Stimulated activated naive B cell treated with anti-CD40 and anti-IgM and Interleukin-4, amounts not matched to agents 10 μg/mL and 1 μg/mL and 100 μg/mL, for 72 hours (primary cell): ENCODE measurements at places on chromosomes 6 and 20.

- DNase-seq = no peak
These were observed 153.2 kb downstream of the AIG1 start for GRCh38 chr6:143213859-143214376.

DNA sequence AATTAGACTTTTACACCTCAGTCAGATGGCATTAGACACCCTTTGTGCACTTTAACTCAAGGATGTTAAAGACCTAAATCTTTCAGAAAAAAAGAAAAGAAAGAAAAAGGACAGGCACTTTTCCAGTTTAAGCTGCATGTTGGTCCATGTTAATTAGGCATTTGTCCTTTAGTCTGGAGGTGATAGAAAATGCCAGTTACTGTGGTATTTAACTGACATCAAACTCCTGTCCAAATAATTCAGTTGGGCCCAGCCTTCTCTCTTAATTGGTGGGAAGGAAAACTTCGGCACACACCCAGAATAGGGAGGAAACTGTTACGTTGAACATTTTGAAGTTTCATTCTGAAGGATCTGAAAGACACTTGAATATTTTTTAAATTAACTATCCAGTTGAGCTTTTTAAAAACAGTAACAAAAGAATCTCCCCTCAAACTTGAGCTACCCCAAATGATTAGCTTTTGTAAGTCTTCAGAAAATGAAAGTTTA, 30.3 kb downstream of the RREB1 start:
- DNase-seq = no peak

GRCh38 chr6:56863366-56863765, 91.5 kb upstream of the BEND6 start:
- no peak for DNase-seq

- DNase-seq = peak; percentile 1
These were observed 1097.8 kb downstream of the KIF16B start for GRCh38 chr20:15475483-15475882.

DNA sequence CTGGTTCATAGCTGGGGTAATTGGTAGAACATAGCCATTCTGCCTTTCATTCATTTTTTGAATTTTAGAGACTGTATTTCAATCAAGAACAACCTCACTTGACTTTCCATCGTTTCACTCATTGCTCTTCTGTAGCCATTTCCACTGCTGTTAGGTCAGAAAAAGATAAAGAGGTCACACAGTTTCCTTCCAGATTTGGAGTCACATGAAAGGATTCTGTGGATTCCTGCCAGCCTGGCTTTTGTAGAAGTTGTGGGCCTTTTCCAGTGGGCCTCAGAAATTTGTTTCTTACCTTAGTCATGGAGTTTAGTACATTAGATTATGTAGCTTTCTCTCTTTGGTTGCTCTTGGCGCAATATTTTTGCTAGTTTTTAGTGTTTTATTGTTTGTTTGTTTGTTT, 157.8 kb downstream of the SASH1 start:
- no peak for DNase-seq

- DNase-seq = no peak
These were observed 58.9 kb downstream of the RREB1 start for GRCh38 chr6:7166410-7167293.

- no peak for DNase-seq
These were observed 439.6 kb upstream of the PTCHD4 start for GRCh38 chr6:48550603-48551002.

DNA sequence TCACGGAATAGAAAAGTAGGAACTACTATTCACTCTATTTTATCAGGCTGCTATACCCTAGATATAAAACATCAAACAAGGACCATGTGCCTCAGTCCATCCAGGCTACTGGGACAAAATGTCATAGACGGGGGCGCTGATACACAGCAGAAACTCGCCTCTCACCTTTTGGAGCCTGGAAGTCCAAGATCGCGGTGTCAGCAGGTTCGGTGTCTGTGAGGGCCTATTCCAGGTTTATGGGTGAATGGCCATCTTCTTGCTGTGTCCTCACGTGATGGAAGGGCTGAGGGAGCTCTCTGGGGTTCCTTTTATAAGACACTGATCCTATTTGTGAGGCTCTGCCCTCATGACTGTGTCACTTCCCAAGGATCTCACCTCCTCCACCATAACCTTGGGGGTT, 89.5 kb downstream of the DLL1 start:
- DNase-seq = no peak

DNA sequence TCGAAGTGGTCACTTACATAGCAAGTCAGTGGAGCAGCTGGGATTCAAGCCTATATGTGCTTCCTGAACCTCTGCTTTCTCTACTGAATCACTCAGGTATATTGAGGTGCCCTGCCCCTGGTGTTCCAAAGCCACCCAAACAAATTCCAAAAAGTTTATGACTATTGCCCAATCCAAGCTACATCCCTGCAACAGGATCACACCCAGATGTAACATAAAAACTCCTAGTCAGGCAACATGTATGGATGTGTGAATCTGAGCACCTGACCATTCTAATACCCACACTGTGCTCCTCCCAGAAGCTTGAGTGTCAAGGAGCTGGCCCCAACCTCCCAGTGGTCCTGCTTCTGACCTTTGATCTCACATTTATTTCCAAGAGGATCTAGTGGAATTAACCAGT, 39.5 kb upstream of the SIRPA start:
- no peak for DNase-seq

DNA sequence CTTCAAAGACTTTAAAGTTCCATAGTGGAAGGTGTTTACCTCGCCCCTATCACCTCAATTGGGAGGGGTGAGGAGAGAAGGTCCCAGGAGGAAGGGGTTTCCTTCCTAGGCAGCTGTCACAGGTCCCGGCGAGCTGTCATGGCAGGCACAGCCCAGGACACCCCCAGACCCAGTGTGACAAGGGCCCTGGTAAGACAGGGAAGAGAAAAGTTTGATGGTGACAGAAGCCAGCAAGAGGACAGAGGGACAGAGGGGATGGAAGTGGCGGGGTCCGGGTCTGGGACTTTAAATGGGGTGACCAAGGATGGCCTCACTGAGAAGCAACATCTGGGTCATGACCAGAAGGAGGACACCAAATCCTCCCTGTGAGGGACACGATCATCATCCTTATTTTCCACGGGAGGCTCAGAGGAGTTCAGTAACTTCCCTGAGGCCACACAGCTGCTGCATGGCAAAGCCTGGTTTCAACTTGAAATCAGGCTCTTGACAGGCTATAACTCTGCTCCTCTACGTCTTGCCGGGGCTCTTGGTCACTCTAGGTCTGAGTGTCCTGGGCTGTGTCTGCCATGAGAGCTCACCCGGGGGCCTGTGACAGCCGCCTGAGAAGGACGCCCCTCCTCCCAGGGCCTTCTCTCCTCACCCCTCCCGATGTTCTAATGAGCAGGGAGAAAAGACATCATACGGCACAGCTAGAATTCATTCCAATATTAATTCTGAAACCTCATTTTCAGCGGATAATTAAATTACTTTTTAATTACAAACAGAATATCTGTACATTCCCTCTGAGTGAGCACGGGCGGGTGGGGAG, 222.2 kb downstream of the PREX1 start:
- DNase-seq = no peak

DNA sequence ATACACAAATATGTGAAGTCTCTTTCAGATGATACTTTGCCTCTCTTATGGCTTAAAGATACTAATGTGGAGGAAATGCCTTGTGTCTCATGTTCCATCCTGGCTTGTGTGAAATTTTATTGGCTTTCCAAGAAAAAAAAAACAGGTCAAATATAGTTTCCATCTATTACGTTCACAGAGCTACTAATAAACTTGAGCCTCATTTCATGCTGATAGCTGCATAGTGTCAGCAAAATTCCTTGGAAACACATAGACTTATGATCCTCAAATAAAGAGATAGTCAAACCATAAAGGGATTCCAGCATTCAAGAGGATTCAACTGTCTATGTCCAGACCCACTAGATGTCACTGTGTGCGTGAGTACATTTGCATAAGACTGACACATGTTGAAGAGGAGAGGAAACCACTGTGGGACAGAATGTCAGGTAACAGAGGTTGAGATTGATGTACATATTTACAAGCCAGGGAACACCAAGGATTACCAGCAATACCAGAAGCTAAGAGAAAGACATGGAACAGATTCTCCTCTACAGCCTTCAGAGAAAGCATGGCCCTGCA, 266.6 kb downstream of the COL12A1 start:
- no peak for DNase-seq

DNA sequence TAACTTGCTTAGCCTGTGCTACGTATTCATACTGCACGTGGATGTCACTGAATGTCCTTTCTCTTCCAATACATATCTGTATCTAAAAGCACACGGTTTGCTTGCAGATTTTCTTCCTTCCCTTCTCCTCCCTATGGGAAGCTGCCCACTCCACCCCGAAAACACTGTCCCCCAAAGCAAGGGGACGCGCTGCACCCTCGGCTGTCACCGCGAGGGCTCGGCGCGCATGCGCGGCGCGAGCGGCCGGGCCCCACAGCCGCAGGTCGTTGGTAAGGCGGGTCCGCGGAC, 659 bp downstream of the TMX4 start:
- no peak for DNase-seq

DNA sequence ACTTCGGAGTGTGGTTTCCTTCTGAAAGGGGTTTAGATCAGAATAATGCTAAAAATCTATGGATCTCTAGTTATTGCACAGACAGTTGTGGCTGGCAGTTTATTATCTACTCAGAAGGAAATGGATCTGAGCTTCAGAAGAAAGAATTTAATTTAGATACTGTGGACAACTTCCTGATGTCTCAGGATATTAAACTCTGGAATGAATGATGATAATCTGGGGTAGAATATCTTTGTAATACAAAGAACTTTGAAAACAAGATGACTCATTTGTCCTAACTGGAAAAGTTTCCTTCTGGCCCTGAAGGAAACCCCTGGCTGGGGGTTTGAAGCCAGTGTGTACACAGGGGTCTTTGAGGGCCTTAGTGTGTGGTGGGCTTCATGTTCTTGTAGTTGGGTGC, 78.0 kb downstream of the EDN3 start:
- DNase-seq = no peak

DNA sequence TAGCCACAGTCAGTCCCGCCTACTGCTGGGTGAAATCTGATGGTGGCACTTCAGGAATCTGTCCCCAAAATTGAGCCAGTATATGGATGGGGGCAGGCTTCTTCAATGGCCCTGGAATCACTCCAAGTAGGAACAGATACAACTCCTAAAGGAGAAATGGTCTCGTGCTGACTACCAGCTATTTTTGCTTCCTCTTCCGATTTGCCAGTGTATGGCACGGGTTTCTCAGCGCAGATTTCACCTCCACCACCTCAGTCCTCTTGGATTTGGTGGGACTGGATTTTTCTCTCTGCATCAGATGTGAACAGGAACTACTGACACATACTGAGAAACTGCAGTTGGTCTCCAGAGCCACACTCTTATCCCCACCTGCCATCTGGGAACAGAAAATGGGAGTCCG, 27.2 kb downstream of the PNPLA1 start:
- no peak for DNase-seq

- DNase-seq = no peak
These were observed 98.1 kb upstream of the MLN start for GRCh38 chr6:33901822-33902456.

DNA sequence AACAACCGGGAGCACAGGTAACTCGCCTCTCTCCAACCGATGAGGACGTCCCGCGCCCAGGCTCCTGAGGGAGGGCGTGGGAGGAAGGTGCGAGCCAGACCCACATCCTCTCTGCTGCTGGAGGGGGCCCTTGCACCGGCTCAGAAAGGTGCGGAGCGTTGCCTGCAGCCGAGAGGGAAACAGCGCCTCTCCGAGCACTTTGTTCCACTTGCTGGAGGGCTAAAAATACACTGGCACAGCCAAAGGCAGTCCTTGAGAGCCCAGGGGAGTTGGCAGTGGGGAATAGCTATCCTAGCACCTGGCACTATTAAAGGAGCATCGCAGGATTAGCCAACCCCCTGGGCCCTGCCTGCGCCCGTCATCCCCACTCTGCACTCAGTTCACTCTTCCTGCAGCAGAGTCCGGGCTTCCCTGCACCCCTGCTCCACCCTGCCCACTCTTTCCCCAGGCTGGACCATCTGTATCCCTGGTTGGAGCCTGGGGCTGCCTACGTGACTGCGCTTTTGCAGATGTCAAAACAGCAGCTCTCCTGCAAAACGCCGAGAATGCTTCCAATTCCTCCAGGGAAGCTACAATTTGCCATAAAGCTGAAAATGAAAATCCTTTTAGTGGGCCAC, 108.9 kb downstream of the SNX5 start:
- no peak for DNase-seq

DNA sequence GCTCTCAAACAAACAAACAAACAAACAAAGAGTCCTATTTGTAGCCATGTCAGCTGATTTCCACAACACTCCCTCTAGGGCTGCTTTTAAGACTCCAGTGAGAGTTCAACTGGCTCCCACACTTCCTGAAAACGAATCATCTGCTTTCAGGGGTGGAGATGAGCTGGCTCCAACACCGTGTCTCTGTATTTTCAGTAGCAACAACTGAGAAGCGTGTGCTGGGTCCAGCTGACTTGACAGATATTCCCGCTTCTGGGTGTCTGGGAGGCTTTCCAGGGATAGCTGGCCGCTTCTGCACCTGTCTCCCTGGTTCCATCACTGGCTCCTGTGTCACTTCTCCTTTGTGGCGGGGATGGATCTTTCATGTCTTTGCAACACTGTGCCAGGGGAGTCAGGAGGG, 272.5 kb upstream of the SOX4 start:
- no peak for DNase-seq

- no peak for DNase-seq
These were observed 7.1 kb downstream of the TMEM74B start for GRCh38 chr20:1177680-1178079.

DNA sequence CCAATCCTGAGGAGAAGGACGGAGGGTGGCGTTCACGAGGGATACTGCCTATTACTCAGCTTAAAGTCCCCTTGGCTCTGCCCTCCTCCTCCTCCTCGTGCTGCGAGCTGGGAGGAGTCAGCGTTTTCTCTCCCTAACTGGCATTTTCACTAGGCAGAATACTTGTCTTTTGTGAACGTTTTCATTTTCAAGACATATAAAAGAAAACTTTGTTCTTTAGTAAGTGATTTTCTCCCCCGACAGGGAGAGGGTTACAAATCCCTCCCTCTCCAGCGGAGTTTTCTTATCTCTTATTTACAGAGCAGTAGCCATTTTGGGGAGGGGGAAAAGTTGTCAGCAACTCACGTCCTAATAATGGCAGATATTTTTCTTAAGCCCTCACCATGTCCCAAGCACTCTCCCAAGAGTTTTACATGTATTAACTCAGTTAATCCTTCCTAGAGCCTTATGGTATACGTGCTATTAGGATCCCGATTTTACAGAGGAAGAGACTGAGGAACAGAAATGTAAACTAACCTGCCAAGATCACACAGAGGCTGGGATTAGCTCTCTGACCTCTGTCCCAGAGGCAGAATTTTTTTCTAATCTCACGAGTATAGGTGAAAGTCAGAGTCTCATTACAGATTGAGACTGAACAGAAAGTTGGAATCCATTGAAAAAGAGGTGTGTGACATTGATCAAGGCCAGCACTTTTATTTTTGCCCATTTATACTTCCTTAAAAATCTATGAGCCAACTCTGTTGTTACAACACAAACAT, 30.0 kb upstream of the ZNF217 start:
- no peak for DNase-seq

GRCh38 chr20:40991181-40991889, 37.3 kb upstream of the TOP1 start:
- peak; percentile 85 for DNase-seq

- no peak for DNase-seq
These were observed 1.6 kb upstream of the QKI start for GRCh38 chr6:163412801-163413344.
